Left ventricle myocardium inferior (tissue), 1 donor: ENCODE measurements at places on chromosomes 4 and X.

DNA sequence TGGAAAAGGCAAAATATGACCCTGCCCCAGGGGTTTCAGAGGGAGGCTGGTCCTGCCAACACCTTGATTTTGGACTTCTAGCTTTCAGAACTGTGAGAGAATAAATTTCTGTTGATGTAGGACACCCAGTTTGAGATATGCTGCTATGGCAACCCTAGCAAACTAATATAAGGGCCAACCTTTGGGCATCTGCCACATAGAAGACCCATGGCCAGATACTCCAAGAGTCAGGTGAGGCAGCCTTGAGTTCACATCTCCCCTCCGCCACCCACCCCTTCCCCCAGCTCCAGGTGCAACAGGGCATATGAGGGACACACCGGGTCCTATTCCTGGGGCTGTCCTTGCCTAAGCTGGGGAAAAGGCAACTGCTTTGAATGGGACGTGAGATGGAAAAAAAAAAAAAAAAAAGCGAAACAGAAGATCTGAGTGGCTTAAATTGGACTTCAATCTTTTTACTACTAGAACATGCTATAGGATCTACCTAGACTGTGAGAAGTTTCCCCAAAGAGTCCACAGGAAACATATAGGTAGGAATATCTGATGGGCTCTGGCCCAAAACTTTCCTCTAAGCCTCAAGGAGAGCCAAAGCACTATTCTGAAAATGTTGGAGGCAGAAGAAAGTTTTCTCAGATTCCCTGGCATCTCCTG lies 56.5 kb upstream of the PROM1 start:
- H3K4me1 ChIP-seq: no peaks in the 10 kb centered on the region
- no peaks in the 10 kb centered on the region for H3K27me3 ChIP-seq
- DNase-seq: no peak
- H3K27ac ChIP-seq: no peak overlapping the region
- no peak overlapping the region for H3K4me3 ChIP-seq

GRCh38 chr4:121669163-121669550 lies 27.6 kb downstream of the ANXA5 start:
- DNase-seq: no peak
- H3K36me3 ChIP-seq: peaks cover 84% of the 10 kb centered on the region
- H3K27me3 ChIP-seq: no peaks in the 10 kb centered on the region
- no peak overlapping the region for H3K27ac ChIP-seq
- no peak overlapping the region for H3K4me3 ChIP-seq

DNA sequence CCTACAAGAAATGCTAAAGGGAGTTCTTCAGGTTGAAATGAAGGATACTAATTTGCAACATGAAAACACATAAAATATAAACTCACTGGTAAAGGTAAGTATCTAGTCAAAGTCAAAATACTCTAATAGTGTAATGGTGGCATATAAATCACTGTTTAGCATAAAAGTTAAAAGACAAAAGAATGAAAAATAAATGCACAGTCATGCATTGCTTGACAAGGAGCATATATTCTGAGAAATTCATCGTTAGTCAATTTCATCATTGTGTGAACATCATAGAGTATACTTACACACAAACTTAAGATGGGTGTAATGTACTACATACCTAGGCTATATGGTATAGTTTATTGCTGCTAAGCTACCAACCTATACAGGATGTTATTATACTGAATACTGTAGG lies 194.4 kb upstream of the PDE5A start:
- H3K4me1 ChIP-seq: no peaks in the 10 kb centered on the region
- no peak overlapping the region for H3K4me3 ChIP-seq
- no peak overlapping the region for H3K27ac ChIP-seq
- DNase-seq: no peak
- H3K27me3 ChIP-seq: no peaks in the 10 kb centered on the region

DNA sequence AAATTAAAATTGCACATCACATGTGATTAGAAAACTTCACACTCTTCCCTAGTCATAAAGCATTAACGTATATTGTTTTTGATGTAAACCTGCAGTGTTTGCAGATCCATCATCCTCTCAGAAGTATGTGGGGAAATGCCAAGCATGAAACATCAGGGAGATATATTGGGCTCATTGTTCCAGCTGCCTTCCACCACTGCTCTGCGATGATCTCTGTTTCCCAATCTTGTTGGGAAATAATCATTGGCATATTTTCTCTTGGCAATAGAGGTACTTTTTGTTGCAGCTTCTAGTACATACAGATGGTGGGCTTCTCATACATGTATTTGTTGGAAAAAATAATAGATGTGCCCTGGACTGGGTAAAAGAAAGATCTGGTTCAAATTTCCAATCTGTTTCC lies 466.3 kb upstream of the HS3ST1 start:
- H3K36me3 ChIP-seq: no peaks in the 10 kb centered on the region
- no peak for DNase-seq
- H3K4me1 ChIP-seq: no peaks in the 10 kb centered on the region
- H3K27ac ChIP-seq: no peak overlapping the region
- no peaks in the 10 kb centered on the region for H3K27me3 ChIP-seq

- no peak for DNase-seq
- peaks cover 72% of the 10 kb centered on the region for H3K4me1 ChIP-seq
- H3K27ac ChIP-seq: peak overlapping the region; percentile 69
- peak overlapping the region; percentile 20 for H3K4me3 ChIP-seq
These were observed 7.0 kb downstream of the HERC3 start for GRCh38 chr4:88599298-88599697.

DNA sequence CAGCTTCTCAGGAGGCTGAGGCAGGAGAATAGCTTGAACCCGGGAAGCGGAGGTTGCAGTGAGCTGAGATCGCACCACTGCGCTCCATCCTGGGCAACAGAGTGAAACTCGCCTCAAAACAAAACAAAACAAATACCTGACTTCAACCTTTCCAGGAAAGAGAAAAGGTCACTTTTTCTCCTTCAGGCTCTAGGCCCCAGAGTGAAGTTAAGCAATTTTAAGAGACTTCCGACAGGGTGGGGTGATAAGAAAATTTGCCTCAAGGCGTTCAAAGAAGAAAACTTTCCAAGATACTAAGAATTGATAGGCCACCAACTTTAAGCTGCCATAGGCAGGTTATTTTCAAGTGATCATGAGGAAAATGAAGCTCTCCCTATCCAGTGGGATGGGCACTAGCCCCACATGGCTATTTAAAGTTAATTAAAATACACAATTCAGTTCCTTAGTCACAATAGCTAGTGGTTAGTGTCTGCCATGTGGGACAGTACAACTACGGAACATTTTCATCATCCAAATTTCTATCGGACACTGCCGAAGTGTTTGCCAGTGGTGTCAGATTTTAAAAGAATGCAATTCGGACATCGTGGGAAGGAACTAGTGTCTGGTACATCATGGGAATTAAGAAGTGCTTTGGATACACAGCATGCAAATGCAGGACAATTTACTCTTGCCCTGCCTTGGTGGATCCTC lies 33.0 kb downstream of the SMS start:
- H3K4me1 ChIP-seq: peaks cover 5% of the 10 kb centered on the region
- peaks cover 5% of the 10 kb centered on the region for H3K36me3 ChIP-seq
- H3K27me3 ChIP-seq: no peaks in the 10 kb centered on the region
- no peak overlapping the region for H3K27ac ChIP-seq

DNA sequence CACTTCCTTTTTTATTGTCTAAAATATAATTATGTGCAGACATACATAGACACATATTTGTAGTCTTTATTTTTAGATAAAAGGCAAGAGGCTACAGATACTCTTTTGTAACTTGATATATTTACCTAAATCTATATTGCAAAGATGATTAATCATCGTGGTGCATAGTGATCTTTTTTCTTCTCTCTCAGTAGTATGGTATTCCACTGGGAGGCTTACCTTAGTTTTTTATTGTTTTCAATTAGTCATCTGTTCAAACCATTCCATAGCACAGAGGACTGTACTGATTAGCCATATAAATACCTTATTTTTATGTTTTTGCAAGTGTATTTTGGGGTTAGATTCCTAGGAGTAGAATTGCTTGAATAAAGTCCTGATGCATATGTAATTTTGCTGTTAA lies 619.7 kb downstream of the GRXCR1 start:
- no peak for DNase-seq
- H3K27ac ChIP-seq: no peak overlapping the region
- no peaks in the 10 kb centered on the region for H3K4me1 ChIP-seq
- no peaks in the 10 kb centered on the region for H3K36me3 ChIP-seq
- no peaks in the 10 kb centered on the region for H3K27me3 ChIP-seq

GRCh38 chr4:41541687-41542094 lies 3.7 kb downstream of the LIMCH1 start:
- no peak overlapping the region for H3K4me3 ChIP-seq
- H3K36me3 ChIP-seq: no peaks in the 10 kb centered on the region
- peak overlapping the region; percentile 91 for H3K27ac ChIP-seq
- DNase-seq: no peak

- no peaks in the 10 kb centered on the region for H3K36me3 ChIP-seq
- no peak for DNase-seq
- H3K27ac ChIP-seq: no peak overlapping the region
- H3K4me1 ChIP-seq: no peaks in the 10 kb centered on the region
These were observed 335.4 kb downstream of the UNC5C start for GRCh38 chr4:95213366-95213765.

DNA sequence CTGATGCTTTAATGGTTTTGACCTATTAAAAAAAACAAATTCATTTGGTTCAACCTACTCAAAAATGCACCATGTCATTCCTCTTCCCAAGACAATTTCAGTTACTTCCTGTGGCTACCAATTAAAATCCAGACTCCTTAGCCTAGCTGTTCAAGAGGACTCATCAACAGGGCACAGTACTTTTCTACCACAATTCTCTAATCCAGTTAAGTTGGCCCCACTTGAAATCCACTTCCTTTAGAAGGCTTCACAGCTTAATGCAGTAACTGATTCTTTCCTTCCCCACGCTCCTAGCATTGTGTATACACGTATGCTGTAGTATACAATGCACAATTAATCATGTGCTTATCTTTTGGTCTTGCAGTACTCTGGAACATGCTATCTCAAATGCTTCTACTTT lies 129.8 kb downstream of the UGT8 start:
- H3K36me3 ChIP-seq: no peaks in the 10 kb centered on the region
- peaks cover 5% of the 10 kb centered on the region for H3K27me3 ChIP-seq
- no peaks in the 10 kb centered on the region for H3K4me1 ChIP-seq
- H3K27ac ChIP-seq: no peak overlapping the region
- H3K4me3 ChIP-seq: no peak overlapping the region

DNA sequence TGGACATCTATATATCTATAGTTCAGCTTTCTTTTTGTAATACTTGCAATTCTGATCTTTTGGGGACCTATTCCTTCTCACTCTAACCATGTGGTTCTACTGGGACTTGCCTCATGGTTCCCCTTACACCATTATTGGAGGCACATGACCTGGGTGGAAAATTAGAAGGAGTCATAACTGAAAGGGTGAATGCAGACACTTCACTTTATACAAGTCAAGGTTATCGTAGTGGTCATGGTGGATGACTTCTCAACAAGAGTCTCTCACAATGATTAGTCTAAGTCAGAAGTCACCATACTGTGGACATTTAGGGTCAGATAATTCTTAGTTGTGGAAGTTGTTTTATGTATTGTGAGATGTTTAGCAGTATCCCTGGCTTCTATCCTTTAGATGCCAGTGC lies 10.5 kb upstream of the EIF4E start:
- no peak for DNase-seq
- H3K4me1 ChIP-seq: no peaks in the 10 kb centered on the region
- no peaks in the 10 kb centered on the region for H3K27me3 ChIP-seq
- no peak overlapping the region for H3K4me3 ChIP-seq
- H3K27ac ChIP-seq: no peak overlapping the region

DNA sequence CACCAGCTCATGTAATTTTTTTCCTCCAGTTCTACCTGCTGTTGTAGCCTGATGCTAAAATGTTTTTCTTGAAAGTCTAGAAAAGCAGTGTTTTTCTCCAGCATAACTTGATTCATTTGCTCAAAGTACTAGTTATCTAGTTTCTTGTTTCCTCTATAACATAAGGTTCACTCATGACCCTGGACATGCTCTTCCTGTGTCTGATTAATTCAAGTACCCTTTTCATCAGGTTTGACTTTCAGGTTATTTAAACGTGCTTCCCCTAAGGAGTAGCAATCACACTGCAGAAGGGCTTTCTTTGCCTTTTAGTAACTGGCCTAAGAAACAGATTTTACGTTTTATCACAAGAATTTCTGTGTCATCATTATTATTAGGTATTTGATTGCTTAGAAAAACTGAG lies 66.8 kb upstream of the EGFL6 start:
- H3K27me3 ChIP-seq: no peaks in the 10 kb centered on the region
- no peaks in the 10 kb centered on the region for H3K4me1 ChIP-seq
- no peaks in the 10 kb centered on the region for H3K36me3 ChIP-seq

DNA sequence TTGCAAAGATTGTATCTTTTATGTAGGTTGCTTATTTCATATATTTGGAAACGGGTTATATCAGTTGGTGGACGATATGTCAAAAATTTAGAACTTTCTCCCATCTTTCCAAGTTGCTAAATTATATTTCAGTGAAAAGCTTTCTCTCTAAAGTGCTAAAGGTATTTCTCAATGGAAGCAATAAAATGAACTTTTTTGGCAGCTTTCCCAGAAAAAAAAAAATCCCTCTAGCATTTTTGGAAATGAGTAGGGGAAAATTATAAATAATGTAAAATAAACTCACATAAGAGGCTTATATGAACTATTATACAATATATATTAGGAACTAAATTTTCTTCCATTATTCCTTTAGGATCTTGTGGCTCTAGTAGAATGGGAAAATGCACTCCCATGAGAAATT lies 152.2 kb downstream of the GRID2 start:
- no peaks in the 10 kb centered on the region for H3K36me3 ChIP-seq
- no peak for DNase-seq
- no peaks in the 10 kb centered on the region for H3K27me3 ChIP-seq
- no peaks in the 10 kb centered on the region for H3K4me1 ChIP-seq
- H3K27ac ChIP-seq: no peak overlapping the region
- no peak overlapping the region for H3K4me3 ChIP-seq

DNA sequence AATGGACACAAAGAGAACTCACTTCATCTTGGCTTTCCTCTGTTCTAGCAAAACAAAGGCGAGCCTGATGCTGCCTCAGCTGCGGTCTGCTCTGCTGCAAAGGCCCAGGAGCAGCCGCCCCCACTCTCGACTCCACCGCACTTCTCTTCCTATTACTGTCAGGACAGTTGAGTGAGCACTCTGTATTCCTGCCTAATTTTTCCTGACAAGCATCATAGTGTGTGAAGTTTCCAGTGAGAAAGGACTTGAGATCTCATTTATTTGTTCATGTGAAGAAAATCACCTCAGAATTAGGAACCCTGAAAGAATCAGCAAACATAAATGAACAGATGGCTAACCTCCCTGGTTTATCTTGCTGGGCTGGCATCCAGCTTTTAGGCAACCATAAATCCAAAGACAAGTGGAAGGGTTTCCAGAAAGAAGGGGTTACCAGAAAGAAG lies 15.6 kb downstream of the SCARB2 start:
- H3K4me3 ChIP-seq: peak overlapping the region; percentile 2
- peak overlapping the region; percentile 74 for H3K27ac ChIP-seq
- H3K4me1 ChIP-seq: peaks cover 91% of the 10 kb centered on the region
- H3K27me3 ChIP-seq: no peaks in the 10 kb centered on the region

- H3K27me3 ChIP-seq: no peaks in the 10 kb centered on the region
- no peaks in the 10 kb centered on the region for H3K36me3 ChIP-seq
- no peak overlapping the region for H3K4me3 ChIP-seq
- no peak overlapping the region for H3K27ac ChIP-seq
- no peak for DNase-seq
- no peaks in the 10 kb centered on the region for H3K4me1 ChIP-seq
These were observed 165.8 kb upstream of the CYSLTR1 start for GRCh38 chrX:78493180-78493579.
